ENCODE measurements at places on chromosomes 4 and X.
A peak's percentile ranks its signal among the peaks of the same experiment; 100 is the strongest.

GRCh38 chr4:140887467-140887866 is 131.3 kb upstream of the TBC1D9 start:
- no peak for DNase-seq

DNA sequence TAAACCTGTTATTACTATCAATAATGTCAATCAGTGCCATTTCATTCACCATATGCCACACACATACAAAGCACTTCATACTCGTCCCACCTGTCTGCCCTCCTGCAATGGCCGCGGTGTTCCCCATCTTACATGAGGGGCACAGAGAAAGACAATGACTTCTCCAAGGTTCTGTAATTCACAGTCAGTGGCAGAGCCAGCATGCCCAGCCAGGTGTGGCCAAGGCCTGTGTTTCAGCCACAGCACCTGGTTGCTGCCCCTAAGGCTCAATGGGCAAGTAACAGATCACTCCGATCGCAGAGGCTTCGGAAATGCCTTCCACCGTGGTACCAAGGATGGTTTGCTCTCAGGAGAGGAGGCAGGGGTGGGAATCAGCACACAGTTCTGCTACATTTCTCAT is 10.9 kb downstream of the AFAP1 start:
- DNase-seq, result no peak

GRCh38 chr4:55311792-55312488 is 34.1 kb upstream of the SRD5A3 start:
- peak; percentile 23 for DNase-seq

GRCh38 chr4:183098019-183098722 is 886 bp upstream of the WWC2 start:
- peak; percentile 26 for DNase-seq

Measured in amygdala (tissue), 56 donors.